Urinary bladder (tissue), 4 donors: ENCODE measurements at places on chromosomes 7 and 10. TPM values are rescaled to one million over a fixed set of nuclear protein-coding genes. Genes with fewer than 3 reads are reported as not detected.

DNA sequence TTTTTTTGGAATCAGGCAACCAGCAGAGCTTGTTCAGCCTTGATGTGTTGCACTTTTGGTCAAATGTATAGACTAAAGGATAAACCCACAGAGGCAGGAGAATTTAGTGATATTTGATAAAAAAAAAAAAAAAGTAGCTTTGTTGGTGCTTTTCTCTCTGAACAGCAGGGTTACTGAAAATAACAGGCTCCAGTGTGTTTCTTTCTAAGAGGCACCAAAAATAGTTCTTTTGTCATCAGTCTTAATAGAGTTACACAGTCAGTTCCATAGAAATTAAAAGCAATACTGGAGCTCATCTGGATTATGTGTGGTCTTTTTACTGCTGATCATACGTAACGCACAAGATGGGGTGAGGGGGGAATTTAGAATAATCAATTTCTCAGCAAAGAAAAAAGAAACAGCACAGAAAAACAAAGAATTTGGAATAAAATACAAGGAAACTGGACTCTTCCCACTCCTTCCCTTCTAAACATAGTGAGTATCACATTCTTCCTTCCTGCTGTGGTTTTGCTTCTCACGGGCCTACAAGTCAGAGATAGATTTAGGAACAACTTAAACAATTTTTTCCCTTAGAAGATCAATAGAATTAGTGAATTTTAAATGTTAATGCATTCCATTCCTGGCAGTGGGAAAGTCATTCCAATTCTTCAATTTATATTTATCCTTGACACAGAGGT is 178.8 kb upstream of the AKR1E2 start:
- DNase-seq = no peak

DNA sequence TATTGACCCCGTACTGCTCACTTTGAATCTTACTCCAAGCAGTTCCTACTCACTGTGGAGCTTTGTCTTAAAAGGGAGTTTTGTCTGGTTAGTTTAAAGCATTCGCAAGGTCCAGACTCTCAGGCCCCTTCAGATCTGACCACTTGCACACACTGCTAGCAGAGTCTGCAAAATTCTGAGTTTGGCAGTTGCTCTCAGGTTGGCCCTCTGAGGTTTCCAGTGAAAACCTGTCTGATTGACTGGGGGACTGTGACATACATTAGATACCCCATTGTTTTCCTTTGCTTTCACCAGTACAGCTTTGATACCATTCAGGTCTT is 149.2 kb downstream of the XPNPEP1 start:
- no peak for DNase-seq

- DNase-seq = no peak
Observed at GRCh38 chr10:28738200-28738599, 60.9 kb downstream of the BAMBI start.

- DNase-seq = no peak
Observed at GRCh38 chr7:55083206-55083605, 64.4 kb downstream of the EGFR start.

DNA sequence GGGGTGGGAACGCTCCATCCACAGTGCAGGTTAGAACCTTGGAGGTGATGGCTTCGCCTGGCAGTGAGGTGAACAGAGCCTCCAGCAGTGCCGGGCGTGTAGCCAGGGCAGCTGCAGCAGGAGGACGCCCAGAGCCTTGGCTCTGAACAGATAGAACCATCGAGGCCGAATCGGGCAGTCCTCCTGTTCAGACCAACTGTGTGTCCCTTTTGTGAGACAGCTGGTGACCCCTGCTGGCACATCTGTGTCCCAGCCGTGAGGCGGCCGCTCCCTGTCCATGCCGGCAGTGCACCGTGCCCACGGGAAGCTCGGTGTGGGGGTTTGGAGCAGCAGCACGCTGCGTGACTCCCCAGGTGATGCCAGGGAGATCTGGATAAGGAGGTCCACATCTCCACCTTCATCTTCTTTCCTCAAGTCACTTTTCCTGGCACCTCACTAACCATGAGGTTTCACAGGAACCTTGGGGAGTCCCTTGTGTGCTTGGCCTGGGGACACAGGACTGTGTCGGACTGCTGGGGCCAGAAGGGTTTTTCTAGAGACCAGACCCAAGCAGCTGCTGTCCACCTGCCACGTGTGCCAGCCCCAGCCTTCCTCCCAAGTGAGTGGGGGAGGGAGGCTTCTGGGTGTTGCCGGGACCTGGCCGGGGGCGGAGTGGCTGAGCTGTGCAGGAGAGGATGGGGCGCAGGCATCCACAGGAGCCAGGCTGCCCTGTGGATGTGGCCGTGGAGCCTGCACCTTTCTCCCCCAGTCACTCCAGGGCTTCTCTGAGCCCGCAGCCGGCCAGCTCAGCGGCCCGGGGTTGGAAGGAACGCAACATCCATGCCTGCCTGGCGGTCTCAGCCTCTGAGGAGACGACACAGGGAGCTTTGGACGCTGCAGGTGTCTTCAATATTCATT is 69.4 kb downstream of the DNAJB6 start:
- no peak for DNase-seq

DNA sequence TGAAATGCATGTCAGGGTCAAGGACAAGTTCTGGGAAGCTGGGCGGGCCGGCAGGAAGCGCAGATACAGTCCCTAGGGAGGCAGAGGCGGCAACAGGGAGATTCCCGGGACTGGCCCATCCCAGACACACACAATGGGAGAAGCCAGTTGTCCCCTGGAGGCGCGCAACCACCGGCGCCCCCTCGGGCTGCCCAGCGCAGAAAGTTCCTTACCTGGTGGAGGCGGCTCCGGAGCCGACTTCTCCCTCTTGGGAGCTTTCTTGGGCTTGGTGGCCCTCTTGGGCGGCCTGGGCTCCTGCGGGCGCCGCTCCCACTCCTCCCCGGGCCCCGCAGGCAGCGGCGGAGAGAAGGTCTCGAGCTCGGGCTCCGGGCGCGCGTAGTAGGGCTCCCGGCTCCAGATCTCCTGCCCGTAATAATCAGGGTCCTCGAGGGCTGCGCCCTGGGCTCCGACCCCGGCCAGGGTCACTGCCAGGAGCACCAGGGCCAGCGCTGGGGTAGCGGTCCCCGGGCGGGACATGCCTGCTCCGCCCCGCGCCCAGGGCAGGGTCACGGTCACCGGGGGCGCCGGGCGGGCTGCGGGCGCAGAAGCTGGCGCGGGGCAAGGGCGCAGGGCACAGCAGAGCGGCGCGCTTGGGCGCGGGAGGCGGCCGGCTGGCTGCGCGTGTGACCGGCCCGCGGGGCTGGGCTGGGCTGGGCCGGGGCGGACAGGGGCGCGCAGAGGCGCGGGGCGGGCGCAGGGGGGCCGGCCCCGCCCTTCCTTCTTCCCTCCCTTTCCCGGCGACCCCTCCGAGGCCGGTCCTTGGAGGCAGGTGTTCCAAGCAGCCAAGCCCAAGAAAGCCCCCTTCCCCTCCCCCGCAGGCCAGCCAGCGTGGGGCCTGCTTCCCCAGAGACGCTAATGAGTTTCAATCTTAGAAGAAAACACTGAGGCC is at the start of gene CPXM2:
CPXM2 (minus strand) TSS at position 664 of the 928 bp plus-strand sequence; CDS start at position 516, 148 bp downstream.
- DNase-seq = no peak

GRCh38 chr10:79149662-79150443 is 81.1 kb downstream of the ZMIZ1 start:
- DNase-seq = no peak

- DNase-seq = no peak
Observed at GRCh38 chr10:102579328-102579727, 65.0 kb upstream of the TRIM8 start.

The THSD7A gene
- 30.8 TPM for total RNA-seq

The CCL26 gene
- 1.5 TPM for total RNA-seq

The ZCCHC24 gene
- total RNA-seq = 43.5 TPM

The CTNNA3 gene
- 26.1 TPM for total RNA-seq

The OR2A5 gene
- not detected for total RNA-seq
